ENCODE measurements at places on chromosomes 1 and 21.

GRCh38 chr1:83818916-83819315 lies 180.0 kb downstream of the TTLL7 start:
- no peak for DNase-seq

GRCh38 chr1:236113324-236114032 lies 28.9 kb upstream of the GPR137B start:
- DNase-seq = no peak

- DNase-seq = no peak
These were observed 15.9 kb downstream of the SLC1A7 start for GRCh38 chr1:53126495-53126894.

DNA sequence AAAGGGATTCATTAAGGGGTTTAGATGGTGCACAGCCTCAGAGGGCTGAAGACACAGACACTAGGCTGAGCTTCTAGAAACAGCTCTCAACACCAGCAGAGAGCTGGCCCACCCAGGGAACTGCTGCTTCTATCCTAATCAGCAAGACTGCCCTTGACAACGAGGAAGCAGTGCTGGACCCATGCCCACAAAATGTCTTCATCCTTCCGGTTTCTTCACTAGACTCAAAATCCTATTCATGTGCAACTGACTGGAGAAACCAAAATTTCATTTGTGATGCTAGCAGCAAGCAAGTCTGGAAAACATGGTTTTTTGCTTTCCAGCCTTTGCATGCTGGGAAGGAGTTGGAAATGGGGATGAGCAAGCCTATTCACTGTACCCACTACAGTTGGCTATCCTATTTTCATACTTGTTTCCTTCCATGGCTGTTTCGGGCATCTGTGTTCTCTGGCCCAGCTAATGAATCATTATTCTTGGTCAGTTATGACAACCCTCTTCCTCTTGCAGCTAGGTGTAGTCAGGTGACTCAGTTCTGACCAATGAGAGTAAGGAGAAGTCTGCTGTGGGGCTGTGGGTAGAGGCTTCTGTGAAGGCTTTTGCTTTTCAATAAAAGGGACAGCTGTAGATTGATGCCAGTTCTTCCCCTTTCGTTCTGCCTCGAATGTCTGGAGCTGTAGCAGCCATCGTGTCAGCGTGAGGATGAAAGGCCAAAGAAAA lies 14.6 kb upstream of the TMEM61 start:
- DNase-seq = no peak

DNA sequence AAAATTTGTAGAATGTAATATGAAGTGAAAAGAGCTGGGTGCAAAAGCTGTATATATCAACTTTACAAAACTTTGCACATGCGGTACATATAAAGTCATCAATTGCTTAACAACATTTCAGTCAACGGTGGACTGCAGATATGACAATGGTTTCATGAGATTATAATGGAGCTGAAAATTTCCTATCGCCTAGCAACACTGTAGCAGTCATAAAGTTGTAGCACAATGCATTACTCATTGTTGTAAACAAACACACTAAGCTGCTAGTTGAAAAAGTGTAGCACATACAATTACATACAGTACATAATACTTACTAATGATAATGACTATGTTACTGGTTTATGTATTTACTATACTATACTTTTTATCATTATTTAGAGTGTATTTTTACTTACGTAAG lies 64.0 kb downstream of the RGS7 start:
- no peak for DNase-seq

GRCh38 chr1:147215540-147215916 lies 9.6 kb downstream of the FMO5 start:
- no peak for DNase-seq

DNA sequence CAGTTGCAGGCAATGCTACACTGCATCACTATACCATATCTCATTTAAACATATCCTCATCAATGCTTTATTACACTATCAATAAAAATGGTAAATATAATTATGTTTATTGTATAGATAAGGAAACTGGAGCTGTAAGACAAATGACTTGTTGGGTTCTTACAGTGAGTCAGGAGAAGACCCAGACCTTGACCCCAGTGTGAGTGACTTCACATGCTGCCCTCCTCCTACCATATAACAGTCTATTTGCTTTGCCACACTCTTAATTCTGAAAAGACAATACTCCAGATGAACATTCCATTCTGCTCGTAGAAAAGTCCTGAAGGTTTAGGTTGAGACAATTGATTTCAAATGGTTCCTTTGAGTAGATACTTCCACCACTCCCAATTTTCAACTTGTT lies 550.5 kb downstream of the PLPP3 start:
- no peak for DNase-seq

DNA sequence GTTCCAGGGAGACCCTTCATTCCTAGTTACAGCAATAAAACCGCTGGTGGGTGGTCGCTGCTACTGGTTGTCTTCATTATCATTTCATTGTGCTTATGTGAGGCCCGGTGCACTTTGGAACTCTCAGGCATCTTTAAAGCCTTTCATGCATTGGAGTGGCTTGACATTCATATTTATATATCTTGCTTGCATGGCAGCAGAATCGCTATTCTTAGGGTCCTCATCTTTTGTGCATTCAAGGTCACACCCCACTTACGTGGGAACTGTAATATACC lies 110.1 kb downstream of the ZBTB18 start:
- no peak for DNase-seq

DNA sequence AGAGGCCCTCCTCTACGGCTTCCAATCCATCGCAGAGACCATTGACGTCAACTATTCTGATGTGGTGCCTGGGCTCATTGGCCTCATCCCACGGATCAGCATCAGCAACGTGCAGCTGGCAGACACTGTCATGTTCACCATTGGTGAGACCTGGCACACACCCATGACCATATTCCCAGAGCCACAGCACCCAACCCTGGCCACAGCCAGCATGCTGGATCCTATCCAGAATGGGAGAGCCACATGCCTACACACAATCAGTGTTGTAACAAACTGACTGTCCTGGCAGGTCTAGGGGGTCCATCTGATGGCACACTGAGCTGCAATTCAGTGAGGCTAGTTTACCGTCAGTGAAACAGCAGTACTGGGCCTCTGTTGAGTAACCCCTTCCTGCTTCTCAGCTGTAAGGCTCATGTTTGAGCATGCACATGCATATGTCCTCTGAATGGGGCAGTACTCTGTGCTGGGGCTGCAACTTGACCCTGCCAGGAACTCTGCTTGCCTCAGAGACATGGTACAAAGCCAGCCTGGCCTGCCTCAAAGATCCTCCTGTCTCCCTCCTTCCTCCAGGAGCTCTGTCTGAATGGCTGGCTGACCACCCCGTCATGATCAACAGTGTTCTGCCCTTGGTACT lies 10.8 kb downstream of the IPO13 start:
- DNase-seq = no peak
